ENCODE measurements at places on chromosomes 3 and 15. TPM values are rescaled to one million over a fixed set of nuclear protein-coding genes. Genes with fewer than 3 reads are reported as not detected.

GRCh38 chr3:130276203-130276803 is 69.2 kb upstream of the COL6A5 start:
- no peak for DNase-seq
- no peak overlapping the region for H3K4me3 ChIP-seq
- H3K4me1 ChIP-seq, result no peaks in the 10 kb centered on the region
- no peak overlapping the region for H3K27ac ChIP-seq
- H3K27me3 ChIP-seq, result no peaks in the 10 kb centered on the region

- no peaks in the 10 kb centered on the region for H3K4me1 ChIP-seq
- no peak overlapping the region for H3K27ac ChIP-seq
- no peaks in the 10 kb centered on the region for H3K27me3 ChIP-seq
- no peaks in the 10 kb centered on the region for H3K36me3 ChIP-seq
- no peak for DNase-seq
Observed at GRCh38 chr15:50633653-50634052, 52.9 kb downstream of the TRPM7 start.

DNA sequence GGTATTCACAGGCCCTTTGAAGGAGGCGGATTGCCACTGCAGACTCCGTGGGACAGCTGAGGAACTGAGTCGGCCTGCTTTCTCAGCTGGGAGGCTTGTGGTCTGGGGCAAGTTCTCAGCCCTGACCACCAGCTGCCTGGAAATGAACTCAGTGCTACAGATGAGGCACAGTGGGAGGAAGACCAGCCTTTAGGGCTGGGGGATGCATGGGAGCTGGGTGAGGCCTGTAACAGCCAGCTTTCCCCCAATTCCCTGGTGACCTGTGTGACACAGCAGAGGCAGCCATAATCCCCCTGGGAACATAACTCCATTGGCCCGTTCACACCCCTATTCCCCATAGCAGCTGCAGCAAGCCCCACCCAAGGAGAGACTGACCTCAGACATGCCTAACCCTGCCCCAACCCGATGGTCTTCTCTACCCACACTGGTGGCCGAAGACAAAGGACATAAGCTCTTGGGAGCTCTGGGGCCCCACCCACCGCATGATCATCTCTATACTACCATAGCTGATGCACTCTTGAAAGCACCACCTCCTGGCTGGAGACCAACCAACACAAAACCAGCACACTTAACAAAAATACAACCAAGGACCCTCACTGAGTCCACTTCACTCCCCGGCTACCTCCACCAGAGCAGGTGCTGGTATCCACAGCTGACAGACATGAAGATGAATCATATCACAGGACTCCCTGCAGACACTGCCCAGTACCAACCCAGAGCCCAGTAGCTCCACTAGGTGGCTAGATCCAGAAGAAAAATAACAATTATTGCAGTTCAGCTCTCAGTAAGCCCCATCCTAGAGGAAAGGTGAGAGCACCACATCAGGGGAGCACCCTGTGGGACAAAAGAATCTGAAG is 24.9 kb downstream of the ZMAT3 start:
- H3K27me3 ChIP-seq, result no peaks in the 10 kb centered on the region
- no peak overlapping the region for H3K4me3 ChIP-seq
- no peak overlapping the region for H3K27ac ChIP-seq
- no peaks in the 10 kb centered on the region for H3K4me1 ChIP-seq

GRCh38 chr3:3516996-3517395 is 282.2 kb upstream of the LRRN1 start:
- DNase-seq, result no peak
- H3K4me3 ChIP-seq, result no peak overlapping the region
- H3K4me1 ChIP-seq, result no peaks in the 10 kb centered on the region
- H3K27me3 ChIP-seq, result no peaks in the 10 kb centered on the region

DNA sequence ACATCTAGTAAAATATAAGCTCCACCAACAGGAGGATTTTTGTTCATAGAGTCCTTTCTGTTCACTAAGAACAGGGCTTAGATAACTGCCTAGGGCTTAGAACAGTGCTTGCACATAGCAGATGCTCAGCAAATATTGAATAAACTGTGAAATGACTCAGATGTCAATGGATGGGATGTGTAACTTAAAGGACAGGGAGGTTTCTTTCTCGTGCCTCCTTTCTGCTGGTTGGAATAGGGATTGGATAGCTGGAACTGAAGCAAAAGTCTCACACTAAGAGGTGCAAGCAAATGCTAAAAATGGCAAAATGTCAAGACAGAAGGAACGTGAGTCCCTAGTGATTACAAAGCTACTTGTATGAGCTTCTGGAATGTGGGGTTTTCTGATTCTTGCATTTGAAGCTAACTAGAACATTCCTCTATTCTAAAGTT is 392.8 kb upstream of the WNT5A start:
- H3K27me3 ChIP-seq, result no peaks in the 10 kb centered on the region
- H3K36me3 ChIP-seq, result no peaks in the 10 kb centered on the region
- no peaks in the 10 kb centered on the region for H3K4me1 ChIP-seq
- no peak overlapping the region for H3K4me3 ChIP-seq

DNA sequence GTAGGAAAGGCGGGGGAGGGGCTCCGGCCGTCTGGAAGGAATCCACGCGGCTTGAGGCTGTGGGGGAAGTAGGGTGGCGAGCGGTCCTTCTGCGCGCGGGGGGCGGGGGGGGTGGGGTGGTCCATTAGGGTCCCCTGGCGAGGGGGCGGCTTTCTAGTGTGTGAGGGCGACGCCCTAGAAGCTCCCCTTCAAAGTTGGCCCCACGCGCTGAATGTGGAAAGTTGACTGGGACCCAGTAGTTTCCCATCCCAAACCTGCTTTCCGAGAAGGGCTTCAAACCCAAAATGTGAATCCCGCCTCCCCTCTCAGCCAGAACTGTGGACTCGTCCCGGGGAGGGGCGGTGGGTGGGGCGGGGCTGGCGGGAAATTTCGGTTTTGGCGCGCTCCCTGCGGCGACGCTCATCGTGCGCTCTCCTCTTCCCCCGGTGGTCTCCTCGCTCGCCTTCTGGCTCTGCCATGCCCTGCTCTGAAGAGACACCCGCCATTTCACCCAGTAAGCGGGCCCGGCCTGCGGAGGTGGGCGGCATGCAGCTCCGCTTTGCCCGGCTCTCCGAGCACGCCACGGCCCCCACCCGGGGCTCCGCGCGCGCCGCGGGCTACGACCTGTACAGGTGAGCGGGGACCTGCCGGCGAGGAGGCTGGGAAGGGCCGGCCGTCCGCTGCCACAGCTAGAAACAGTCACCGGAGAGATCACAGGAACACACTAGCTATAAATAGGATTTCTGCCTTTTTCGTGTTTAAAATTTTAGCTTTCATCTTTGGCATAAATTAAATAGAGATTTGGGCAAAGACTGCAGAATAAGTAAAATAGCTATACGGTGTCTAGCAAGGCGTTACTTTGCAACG is 790 bp downstream of the DUT start:
- peaks cover 13% of the 10 kb centered on the region for H3K4me1 ChIP-seq
- H3K4me3 ChIP-seq, result peak overlapping the region; percentile 79
- peak; percentile 60 for DNase-seq
- peak overlapping the region; percentile 93 for H3K27ac ChIP-seq

GRCh38 chr15:64597477-64597822 is 137.1 kb downstream of the ZNF609 start:
- DNase-seq, result no peak
- no peak overlapping the region for H3K27ac ChIP-seq
- H3K4me1 ChIP-seq, result peaks cover 25% of the 10 kb centered on the region
- H3K36me3 ChIP-seq, result no peaks in the 10 kb centered on the region

DNA sequence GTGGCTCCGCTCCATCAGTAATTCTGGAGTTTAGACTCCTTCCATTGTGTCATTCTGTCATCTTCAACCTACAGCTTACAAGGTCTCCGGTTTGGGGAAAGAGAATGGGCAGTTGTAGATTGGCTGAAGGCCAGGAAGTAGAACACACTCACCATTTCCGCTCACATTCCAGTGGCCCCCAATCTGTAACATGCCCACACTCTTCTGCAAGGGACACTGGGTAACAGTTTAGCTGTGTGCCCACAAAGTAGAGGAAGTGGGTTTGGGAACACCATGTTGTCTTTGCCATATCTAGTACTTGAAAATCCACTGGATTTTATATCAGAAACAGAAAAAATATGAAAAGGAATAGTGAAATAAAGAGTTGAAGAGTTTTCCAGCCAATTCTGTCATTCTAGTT is 153.5 kb downstream of the SV2B start:
- DNase-seq, result no peak
- H3K27ac ChIP-seq, result no peak overlapping the region
- H3K27me3 ChIP-seq, result peaks cover 10% of the 10 kb centered on the region
- no peak overlapping the region for H3K4me3 ChIP-seq
- no peaks in the 10 kb centered on the region for H3K4me1 ChIP-seq

- H3K4me3 ChIP-seq, result no peak overlapping the region
- DNase-seq, result no peak
- H3K4me1 ChIP-seq, result no peaks in the 10 kb centered on the region
- no peak overlapping the region for H3K27ac ChIP-seq
Observed at GRCh38 chr15:51234176-51234927, 104.0 kb downstream of the CYP19A1 start.

DNA sequence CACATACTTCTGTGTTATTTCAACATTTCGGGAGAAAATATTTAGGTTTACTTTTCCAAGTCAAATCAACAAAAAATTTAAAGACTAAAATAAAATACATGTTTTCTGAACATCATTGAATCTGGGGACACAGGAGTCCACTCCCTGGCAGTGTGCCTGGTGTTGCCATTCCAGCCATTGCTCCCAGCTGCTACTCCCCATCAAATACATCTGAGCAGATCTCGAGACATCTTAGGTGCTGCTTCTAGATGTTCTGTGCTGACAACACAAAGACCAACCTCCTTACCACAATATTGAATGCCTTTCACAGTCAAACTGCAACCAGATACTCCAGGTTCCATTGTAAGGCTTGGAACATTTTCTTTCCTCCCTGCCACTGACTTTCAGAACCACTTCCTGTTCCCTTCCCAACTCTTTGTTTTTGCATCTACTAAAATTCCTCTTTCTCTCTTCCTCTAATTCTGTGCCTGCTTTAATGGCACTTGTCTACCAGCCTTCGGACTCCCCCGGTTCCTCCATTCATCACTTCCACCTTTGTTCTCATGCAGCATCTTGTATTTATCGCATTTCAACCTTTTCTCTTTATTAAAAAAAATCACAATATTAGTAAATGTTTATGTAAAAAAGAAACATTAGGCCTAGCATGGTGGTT is 81.1 kb upstream of the SLC4A7 start:
- H3K4me3 ChIP-seq, result no peak overlapping the region
- no peaks in the 10 kb centered on the region for H3K27me3 ChIP-seq
- no peak overlapping the region for H3K27ac ChIP-seq
- H3K36me3 ChIP-seq, result no peaks in the 10 kb centered on the region
- peaks cover 4% of the 10 kb centered on the region for H3K4me1 ChIP-seq

The CFAP91 gene
- 1.4 TPM for total RNA-seq

The TRAIP gene
- total RNA-seq, result 1.6 TPM

DNA sequence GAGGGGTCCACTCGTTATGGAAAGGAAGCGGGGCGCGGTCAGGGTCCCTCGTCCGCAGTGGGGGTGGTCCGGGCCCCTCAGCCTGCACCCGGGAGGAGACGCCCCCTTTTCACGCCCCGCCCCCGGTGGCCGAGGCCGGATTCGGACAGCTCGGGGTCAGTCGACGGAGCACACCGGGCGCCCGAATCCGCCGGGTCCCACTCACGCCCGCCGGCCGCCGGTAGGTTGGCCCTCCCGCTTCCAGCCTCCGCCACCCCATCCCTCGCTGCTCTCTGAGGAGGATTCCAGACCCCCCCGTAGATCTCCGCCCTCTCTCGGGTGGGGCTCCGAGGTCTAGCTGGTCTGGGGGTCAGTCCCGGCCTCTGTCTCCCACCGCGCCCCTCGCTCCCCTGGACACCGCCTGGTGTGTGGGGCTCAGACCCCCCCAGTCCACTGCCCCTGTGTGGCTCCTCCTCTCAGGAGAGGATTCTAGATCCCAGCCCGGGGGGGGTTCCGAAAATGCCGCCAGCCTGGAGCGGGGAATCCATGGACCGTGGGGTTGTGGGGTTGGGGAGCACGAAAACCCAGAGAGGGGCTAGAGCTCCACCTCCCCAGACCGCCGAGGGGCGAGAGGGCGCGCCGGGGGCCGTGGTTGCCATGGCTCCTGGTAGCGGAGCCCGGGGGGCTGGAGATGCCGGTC is 725 bp downstream of the CHL1 start:
- no peaks in the 10 kb centered on the region for H3K36me3 ChIP-seq
- H3K27me3 ChIP-seq, result peaks cover 35% of the 10 kb centered on the region
- no peaks in the 10 kb centered on the region for H3K4me1 ChIP-seq
- peak overlapping the region; percentile 46 for H3K27ac ChIP-seq
- no peak for DNase-seq

DNA sequence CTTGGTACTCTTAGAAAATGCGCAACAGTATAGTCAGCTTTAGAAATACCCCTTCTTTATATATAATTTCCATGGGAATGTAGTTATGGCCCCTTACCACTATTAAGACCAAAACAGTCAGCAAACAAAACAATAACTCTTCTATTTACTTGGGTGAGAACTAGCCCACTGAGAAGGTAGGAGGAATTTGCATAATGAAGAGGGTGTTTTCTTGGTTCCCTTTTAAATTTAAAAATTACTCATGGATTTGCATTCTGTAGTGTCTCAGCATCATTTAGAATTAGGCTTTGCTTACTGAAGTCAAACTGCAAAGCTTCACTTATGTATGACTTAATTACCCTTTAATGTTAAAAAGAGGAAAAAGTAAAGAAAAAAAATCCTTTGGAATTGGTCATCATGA is 350.8 kb downstream of the PTPRG start:
- H3K27ac ChIP-seq, result no peak overlapping the region
- no peak overlapping the region for H3K4me3 ChIP-seq
- no peaks in the 10 kb centered on the region for H3K4me1 ChIP-seq
- no peak for DNase-seq

- no peak for DNase-seq
- no peak overlapping the region for H3K4me3 ChIP-seq
- no peaks in the 10 kb centered on the region for H3K36me3 ChIP-seq
- no peaks in the 10 kb centered on the region for H3K4me1 ChIP-seq
Observed at GRCh38 chr15:100005715-100006114, 272.5 kb upstream of the LYSMD4 start.

The GATA2 gene
- 1.8 TPM for total RNA-seq

DNA sequence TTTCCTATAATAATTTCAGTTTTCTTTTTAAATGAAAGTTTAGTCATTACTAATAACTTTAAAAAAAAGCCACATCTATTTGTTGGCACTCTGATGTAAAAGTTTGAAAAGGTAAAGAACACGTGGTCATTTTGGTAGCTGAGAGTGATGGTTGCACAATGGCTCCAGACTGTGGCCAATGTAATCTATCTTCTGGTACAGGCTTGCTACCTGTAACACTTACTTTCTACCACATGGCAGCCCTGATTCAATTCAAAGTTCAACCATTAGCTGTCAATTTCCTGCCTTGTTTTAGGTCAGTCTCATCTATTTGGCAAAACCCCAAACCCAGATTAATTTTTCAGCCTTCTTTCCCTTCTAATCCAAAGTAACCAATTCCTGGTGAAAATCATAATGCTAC is 126.1 kb downstream of the TUSC7 start:
- H3K36me3 ChIP-seq, result no peaks in the 10 kb centered on the region
- no peak overlapping the region for H3K27ac ChIP-seq
- no peak for DNase-seq
- H3K4me1 ChIP-seq, result no peaks in the 10 kb centered on the region
- no peak overlapping the region for H3K4me3 ChIP-seq
